ENCODE measurements at places on chromosomes 7 and 10. TPM values are rescaled to one million over a fixed set of nuclear protein-coding genes. Genes with fewer than 3 reads are reported as not detected.

DNA sequence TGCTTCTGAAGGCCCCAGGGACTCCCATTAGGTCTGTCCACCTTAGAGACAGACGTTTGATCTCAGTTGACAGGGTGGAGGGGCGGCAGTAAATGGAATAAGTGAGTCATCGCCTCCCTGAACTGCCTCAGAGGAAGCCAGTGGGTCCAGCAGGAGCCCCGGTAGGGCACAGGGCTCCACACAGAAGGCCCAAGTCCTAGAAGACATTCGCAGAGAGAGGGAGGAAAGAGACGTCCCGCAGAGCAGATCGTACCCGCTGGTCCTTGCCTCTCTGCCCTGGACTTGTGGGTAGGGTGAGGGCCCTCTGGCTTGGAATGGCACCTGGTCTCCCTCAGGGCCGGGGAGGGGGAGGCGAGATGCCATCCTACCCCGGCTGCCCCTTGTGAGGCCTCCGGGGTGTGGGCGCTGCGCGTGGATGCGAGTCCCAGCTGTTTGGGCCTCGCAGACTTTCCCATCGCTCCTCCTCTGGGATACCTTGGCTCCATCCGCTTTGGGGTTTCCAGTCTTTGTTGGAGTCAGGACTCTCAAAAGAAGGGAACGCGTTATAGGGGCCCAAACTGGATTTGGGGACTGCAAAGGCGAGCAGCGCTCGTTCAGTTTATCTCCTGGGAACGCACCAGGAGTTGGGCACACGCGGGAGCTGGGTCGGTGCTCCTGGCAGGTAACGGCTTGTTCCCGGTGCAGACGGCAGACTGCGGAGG is 5.1 kb downstream of the TLX1 start:
- DNase-seq, result no peak

DNA sequence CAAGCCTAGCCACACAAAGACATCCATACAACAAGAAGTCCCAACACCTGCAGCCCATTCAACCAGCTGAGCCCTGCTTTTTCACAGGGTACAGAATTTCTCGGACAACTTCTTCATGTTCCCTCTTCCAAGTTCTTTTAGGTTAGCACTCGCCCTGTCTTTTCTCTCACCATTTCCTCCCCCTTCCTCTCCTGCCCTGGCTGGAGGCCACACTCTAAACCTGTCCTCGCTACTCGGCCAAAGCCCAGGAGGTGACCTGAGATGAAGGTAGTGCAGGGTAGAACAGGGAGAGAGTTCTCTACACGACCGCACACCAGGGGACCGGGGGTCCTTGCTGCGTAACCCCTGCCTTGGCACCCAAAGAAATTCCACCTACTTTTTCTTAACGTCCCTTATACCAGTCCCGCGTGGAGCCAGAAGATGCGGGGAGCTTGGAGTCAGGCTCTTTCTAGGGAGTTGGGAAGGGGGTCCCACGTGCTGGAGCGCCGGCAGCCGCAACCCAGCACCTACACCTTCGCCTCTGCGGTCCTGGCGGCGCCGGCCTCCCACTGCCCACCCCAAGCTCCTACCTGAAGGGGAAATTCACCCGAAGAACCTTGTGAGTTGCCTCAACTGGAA is 16.0 kb upstream of the DLX6 start:
- DNase-seq, result no peak

GRCh38 chr7:3244241-3244814 is 56.7 kb upstream of the SDK1 start:
- no peak for DNase-seq

- DNase-seq, result no peak
Observed at GRCh38 chr10:96747734-96748550, 27.6 kb upstream of the PIK3AP1 start.

DNA sequence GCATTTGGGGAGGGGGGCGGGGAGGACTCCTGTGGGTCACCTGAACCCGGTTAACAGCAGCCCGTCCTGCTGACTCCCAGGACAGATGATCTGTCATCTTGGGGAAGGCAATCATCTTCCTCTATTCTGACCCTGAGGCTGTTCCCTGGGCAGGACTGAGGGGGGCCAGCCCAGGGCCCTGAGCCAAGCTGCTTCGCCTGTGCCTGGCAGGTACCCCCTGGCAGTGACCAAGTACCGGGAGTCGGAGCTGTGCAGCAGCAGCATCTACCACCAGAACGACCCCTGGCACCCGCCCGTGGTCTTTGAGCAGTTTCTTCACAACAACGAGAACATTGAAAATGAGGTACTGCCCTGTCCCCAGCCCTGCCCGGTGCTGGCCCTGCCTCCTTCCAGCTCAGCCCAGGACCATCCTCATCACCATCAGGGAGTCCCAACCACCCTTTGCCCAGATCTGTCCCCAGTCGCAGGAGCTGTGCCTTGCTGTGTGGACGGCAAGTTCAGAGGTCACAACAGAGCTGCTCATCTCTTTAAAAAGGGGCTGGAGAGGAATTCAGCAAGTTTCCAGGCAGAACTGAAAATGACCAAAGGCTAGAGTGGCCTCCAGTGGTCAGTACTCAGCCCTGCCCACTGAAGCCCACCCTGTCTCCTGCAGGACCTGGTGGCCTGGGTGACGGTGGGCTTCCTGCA is 8.1 kb downstream of the AOC1 start:
- DNase-seq, result no peak

DNA sequence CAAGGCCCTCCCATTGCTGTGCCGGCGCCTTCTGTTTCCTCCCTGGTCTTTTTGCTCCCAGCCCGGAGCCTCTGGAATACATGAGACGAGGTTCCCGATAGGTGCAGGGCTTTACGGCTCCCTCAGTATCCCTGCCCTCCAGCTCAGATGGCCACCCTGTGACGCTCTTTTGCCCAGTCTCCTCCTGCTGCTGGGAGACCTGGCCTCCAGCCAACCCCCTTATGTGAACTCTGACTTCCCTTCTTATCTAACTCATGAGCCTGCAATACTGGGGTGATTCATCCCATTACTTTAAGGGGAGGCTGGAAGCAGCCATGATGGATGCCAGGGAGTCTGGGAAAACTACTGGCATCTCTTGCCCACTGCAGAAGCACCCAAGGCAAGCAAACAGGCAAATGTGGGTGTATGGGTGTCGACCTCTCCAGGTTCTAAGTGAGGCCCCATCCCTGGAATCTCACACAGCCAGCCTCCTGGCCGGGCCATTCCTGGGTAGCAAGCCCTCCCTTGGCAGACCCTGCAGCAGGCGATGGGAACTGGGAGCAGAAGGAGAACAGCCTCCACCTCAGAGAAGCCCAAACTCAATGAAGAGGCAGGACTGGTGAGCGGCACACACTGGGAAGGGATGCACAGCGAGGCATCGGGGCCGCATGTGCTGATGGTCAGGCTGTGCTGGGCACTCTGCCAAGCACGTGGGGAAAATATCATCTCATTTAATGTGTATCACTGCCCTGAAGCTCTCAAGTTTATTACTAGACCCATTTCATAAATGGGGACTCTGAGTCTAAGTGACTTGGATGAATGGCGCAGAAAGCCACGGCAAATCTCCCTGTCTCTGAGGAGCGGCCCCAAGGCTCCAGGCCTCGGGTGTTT is 97.5 kb downstream of the FAM53B start:
- no peak for DNase-seq

DNA sequence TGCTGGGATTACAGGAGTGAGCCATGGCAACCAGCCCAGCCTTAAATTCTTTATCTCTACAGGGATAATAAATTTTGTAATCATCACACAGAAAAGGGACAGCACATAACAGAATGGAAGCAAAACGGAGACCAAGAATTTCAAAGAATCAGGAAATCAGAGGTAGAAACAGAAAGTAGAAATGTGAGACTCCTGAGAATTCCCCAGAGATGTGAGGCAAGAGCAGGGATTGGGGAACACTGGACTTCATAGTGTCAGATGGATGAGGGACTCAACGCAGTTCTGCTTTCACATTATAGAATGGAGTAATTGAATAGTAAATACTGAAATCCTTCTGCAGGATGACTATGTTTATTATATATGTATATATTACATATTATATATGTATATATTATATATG is 52.5 kb upstream of the MPP7 start:
- DNase-seq, result no peak

GRCh38 chr10:28587970-28588290 is 55.0 kb downstream of the WAC start:
- DNase-seq, result no peak

GRCh38 chr10:6778992-6779701 is 199.1 kb upstream of the PRKCQ start:
- no peak for DNase-seq

DNA sequence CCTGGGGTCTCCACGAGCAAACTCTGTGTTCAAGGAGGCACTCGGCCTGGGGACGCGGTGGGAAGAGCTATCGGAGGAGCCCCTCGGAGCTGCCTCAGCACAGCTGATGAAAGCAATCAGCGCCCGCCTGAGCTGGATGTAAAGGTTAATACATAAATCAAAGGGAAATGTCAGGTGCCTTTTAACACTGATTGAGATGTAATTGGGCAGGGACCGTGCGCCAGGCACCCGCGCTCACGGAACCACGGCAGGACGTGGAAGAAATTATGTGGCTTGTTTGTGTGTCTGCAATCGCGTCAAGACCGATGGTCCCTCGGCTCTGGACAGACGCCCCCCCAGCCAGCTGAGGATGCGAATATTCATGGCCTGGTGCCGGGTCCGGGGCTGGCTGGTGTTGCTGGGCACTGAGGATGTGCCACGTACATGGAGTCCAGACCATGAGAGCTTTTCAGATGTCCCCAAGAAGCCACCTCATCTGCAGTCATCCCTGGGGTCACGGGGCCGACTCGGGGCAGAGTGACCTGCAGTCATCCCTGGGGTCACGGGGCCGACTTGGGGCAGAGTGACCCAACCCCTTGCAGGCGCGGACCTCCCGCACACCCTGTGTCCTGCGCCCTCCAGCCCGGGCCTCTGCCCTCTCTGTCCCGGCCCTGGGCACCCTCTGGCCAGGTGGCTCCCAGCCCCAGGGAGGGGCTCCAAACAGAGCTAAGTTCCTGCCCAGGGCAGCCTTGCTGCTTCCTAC is 15.6 kb downstream of the FOXL3 start:
- no peak for DNase-seq

DNA sequence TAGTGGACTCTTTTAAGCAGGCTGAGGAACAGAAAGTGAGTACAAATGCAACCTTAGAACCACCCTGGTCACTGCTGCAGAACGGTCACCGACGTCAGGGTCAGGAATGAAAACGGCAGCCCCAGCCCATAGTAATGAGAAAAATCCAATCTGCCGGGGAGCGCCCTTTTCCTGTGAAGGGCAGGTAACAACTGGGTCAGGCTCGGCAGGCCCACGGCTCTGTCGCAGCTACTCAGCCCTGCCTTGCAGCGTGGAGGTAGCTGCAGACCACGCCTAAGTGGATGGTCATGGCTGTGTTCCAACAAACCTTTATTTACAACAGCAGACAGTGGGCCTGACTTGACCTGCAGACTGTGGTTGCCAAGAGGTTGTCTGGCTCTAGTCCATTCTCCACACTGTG is 563.2 kb downstream of the DNAJB6 start:
- no peak for DNase-seq

LDB3 gene
- 0.14 TPM for total RNA-seq

AFAP1L2 gene
- total RNA-seq, result 5.7 TPM
